Left cardiac atrium (tissue), 4 donors: ENCODE measurements at places on chromosomes 6 and 20.

DNA sequence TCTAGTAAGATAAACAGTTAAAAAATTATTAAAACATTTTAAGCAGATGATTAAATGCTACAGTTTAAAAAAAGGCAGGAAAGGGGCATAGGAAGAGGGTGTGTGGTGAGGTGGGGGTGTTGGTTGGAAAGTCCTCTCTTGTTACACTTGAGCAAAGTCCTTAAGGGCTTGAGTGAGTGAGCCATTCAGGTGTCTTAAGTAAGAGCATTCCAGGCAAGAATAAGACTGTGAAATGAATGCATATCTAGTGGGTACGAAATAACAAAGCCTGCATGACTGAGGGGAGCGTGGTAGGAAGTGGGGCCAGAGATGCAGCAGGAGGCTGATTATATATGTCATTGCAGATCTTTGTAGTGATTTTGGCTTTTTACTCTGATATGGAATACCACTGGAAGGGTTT, 5.1 kb downstream of the CDKAL1 start:
- no peak for DNase-seq

DNA sequence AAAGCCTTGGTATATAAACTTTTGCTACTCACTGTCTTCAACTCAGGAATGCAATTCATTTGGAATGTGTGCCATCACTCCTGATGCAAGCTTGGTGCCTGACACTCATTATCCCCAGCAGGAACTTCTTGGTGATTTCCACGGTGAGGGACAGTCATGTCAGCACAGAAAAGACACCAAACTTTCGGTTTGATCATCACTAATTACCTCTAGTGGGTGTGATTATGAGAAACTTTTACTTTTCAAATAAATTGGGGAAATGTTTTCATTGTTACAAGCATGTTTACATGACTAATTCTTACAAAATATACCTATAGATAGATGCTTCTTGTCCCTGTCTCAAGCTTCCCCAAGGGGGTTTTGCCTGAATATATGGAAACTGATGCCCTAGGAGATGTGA, 40.9 kb downstream of the RPP40 start:
- DNase-seq, result no peak

GRCh38 chr6:28235912-28236452, 10.9 kb downstream of the ZSCAN9 start:
- no peak for DNase-seq

DNA sequence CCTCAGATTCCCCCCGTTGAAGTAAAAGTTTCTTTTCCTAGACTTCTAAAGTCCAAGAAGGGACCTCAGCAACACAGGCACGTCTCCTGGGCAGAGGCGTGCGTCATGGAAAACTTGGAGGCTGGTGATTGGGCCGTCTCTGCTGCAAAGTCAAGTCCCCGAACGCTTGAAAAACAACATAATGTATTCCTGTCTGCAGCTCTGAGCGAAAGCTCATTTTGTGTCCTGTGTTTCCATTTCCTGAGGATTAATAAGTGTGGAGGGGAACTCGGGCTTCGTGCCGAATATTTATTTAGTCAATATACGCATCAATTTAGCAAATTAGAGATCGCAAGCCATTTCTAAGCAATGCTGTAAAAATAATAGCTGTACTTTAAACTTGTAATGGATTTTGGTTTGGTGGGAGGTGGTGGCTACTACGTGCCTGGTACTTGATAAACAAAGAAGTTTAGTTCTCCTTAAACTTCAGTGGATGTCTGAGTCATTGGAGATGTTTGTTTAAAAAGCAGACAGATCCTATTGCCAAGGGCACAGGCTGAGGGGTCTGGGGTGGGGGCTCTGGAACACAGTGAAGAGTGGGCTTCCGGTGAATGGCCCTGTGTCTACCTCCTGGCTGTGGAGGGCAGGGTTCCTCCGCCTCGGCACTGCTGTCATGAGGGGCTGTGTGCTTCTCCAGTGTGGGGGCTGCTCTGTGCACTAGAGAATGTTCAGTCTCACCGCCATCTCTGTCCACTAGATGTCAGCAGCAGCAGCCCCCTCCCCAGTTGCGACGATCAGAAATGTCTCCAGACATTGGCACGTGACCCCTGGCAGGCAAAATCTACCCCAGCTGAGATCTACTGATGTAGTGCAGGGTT, 21.8 kb downstream of the PCK1 start:
- peak; percentile 50 for DNase-seq

GRCh38 chr6:6712449-6713403, 124.2 kb downstream of the LY86 start:
- no peak for DNase-seq

DNA sequence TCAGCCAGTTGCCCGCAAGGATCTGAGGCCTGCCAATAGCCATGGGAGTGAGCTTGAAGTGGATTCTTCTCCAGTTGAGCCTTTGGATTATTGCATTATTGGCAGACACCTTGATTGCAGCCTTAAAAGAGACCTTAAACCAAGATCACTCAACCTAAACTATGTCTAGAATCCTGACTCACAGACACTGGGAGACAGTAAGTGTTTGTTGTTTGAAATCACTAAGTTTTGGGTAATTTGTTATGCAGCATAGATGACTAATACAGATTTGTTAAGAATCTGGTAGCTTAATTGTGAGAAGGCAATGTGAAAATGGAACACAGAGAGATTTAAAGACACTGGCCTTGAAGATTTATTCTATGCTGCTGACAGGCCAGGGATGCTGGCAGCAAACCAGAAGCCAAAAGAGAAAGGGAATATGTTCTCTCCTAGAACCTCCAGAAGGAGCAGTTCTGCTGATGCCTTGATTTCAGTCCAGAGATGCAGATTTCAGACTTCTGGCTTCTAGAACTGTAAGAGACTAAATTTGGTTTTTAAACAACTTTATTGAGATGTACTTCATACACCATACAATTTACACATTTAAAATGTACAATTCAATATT, 17.6 kb downstream of the SIRPD start:
- no peak for DNase-seq

DNA sequence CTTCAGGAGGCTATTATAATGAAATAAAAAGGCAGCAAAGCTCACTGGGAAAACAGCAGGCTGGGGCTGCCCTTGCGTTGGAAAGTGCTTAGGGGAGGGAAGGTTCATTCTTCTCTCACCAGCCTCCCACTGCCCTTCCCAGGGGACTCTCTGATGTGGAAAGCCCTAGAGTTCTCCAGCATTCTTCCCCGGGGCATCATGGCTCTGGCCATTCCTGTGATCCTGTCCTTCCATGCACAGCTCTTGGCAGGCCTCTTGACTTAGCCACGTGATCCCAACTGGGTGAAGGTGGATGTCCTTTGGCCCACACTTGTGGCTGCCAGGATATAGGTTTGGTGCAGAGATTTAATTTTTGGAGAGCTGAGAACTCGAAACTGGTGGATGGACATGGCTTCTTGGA, 58.0 kb upstream of the ZNF831 start:
- no peak for DNase-seq

- DNase-seq, result peak; percentile 33
Observed at GRCh38 chr6:55276745-55277530, 50.3 kb upstream of the GFRAL start.

DNA sequence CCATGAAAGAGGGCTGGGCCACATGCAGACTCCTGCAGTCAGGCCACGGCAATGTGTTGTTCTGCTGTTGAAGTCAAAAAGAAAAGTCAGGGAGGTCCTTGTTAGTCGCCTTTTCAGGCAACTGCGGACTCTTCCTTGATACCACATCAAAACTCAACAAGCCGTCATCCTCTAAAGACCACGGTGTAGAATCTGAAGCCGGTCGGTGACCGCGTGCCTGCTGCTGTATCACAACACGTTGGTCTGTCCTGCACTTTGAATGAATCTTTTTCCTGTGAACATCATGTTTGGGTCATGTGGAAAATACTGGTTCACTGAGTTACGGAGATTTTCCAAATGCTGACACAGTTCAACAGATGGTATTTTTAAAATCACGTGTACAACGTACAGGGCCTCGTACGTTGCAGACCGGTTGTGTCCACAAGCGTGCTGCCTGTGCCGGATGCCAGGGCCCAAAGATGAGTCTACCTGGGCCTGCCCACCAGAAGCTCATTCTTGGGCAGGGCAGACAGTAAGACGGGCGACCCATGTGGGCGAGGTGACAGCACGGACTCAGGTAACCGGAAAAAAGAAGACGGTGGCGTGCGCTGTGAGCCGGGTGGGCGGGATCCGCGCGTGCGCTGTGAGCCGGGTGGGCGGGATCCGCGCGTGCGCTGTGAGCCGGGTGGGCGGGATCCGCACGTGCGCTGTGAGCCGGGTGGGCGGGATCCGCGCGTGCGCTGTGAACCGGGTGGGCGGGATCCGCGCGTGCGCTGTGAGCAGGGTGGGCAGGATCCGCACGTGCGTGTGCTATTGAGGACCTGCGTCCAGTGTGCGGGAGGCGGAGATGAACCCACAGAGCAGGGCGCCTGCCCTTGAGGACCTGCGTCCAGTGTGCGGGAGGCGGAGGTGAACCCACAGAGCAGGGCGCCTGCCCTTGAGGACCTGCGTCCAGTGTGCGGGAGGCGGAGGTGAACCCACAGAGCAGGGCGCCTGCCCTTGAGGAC, 114.5 kb downstream of the FAM120B start:
- DNase-seq, result no peak

DNA sequence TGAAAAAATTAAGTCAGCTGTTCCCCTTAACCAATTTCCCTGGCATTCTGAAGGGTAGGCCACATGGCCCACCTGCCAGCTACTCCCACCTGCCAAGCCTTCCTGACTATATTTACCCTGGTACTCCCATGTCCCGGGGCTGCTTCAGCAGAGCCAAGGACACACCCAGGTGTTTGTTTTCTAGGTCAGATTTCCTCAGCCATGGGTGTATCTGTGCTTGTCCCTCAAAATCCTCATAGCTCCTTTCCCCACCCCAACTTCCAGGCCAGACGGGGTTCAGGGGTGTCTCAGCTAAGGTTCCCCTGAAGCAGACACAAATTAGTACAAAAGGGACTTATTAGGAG, 139.4 kb upstream of the CDYL start:
- DNase-seq, result no peak

DNA sequence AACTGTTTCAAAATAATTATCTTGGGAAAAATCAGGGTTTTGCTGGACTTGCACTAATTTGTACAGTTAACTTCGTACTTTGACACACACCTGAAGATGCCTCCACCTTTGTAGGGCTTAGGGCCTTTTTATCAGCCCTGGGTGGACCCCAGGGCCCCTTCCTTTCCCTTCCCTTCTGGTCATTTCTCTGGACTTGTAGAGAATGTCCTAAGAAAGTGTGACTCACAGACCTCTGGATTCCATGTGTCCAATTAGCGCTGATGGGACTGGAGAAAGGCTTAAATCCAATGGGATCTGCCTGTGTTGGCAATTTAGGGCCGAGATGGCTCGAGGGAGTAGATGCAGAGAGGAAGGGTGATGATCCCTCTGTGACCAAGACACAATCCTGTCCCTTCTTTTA, 9.3 kb downstream of the TRIM15 start:
- no peak for DNase-seq

DNA sequence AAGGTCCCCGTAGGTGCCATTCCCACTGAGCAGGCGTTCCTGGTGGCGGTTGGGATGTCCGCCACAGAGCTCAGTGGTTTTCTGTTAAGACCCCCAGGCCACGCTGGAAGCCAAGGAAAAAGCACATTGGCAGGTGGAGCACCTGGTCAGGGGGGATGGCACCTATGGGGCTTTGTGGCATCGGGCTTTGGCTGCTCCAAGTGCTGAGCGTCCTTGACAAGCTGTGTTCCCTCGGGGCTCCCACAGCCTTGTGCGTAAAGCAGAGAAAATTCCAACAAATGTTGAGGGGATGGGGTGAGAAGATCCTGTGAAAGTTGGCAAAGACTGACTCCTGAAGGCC, 135.4 kb downstream of the JPH2 start:
- DNase-seq, result peak; percentile 10

GRCh38 chr6:79042088-79042798, 35.8 kb downstream of the PHIP start:
- no peak for DNase-seq

DNA sequence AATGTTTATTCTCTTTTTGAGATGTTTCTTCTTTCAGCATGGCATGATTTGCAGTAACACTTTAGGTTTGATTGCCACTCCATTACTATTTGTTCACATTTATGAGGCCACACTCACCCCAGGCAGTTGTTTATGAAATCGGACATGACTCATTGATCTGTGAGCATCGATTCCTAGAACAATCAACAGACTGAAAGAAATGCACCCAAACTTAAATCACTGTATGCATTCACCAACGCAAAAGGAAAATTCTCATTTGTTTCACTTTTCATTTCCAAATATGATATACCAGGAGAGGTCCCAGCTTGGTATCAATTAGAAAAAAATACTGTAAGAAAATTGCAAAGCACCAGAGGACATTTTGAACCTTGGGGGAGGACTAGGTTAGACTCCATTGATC, 5.4 kb upstream of the GJA10 start:
- DNase-seq, result no peak

GRCh38 chr6:109050012-109050411, 44.6 kb downstream of the SESN1 start:
- DNase-seq, result no peak

DNA sequence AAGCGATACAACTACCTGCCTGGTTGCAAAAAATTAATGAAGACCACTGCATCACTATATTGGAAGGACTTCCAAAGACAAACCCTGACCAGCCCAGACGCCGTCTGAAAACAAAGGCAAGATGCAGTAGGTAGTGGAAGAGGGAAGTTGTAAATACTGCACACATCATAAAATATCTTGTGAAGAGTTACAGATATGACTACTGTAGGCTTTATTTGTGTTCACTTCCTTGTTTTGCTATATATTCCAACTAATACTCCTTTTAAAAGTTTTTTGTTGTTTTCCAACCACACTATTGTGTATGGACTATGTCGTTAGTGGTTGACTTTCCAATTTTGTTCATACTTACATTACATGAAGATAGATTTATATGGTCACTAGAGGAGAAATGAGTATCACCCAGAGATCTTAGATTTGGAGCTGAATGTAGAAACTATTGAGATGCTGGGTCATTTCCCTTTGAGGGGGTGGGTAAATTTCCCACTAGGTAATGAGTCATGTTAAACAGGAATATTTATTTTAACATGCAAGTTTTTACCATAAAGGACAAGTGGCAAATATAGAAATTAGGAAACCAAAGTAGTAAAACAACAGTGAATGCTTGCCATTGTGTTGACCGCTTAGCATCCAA, 16.6 kb upstream of the TXLNB start:
- no peak for DNase-seq

- DNase-seq, result no peak
Observed at GRCh38 chr6:162713974-162714780, 13.4 kb downstream of the PRKN start.

DNA sequence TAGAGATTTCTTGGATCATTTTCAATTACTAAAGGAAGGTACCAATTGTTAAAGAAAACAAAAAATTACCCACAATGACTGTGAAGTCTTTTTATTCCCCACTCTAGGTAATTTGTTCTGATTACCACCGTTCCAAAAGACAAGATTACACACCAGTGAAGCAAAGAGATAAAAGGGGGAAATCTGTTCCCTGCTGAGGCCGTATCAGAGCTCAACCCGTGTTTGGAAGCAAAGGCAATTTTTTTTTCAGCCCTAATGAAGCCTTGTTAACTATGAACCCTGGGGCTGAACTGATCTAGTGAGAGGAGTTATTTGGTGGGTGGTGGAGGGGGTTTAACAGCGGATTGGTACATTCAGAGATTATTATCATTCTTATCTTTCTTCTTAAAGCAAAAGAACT, 128.5 kb downstream of the ALDH8A1 start:
- DNase-seq, result no peak
